ENCODE measurements at places on chromosomes 12 and 14.

GRCh38 chr14:87184180-87184579 lies 808.8 kb downstream of the GALC start:
- no peak for DNase-seq

DNA sequence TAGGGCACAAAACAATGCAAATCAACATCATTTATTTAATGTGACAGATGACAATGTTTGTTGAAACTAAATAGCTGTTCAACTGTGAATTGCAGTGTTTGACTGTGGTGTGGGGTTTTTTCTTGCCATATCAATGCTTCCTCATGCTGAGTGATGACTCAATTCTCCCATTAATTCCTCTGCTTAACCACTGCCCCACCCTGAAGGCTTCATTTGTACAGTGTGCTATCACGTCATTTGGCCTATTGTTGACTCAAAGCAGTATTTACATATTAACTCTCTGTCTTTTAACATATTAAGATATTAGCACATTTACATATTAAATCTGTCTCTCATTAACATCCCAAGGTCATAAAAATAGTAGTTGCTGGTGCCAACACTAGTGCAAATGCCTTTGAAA lies 164.8 kb upstream of the NRXN3 start:
- no peak for DNase-seq

DNA sequence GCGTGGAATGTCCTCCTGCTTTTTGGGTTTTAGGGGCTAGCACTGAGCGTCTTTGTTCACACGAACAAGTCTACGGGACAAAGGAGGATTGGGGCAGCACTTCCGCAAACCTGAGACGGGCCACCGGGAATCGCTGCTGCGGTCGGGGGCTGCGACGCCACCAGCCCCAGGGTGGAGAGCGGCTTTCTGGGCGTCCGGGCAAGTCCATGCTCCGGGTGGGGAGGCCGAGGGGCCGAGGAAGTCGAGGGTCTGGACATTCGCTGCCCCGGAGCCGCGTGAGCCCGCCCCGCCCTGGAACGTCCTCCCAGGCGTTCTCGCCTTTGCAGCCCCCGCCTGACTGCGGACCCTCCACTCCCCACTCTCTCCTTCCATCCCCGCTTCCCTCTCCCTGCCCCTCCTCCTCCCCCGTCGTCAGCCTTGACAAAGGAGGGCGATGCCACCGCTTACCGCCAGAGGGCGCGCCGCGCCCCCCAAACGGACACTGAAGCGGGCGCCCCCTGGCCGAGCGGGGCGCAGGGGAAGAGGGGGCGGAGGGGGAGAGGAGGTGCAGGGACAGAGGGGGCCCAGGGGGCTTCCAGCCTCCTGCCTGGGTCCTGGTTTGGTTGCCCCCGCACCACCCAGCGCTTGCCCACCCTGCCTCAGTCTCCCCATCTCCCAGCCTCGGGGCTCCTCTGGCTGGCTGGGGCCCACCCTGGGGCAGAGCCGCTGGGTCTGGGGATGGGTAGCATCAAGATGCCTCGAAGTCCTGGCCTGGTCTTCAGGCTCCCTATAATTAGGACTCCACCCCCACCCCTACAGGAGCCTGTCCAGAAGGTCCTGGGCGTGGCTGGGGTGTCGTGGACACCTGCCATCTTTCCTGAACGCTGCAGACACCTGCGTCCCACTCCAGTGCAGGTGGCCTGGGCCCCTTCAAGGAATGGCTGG lies 39.1 kb upstream of the INF2 start:
- peak; percentile 90 for DNase-seq

DNA sequence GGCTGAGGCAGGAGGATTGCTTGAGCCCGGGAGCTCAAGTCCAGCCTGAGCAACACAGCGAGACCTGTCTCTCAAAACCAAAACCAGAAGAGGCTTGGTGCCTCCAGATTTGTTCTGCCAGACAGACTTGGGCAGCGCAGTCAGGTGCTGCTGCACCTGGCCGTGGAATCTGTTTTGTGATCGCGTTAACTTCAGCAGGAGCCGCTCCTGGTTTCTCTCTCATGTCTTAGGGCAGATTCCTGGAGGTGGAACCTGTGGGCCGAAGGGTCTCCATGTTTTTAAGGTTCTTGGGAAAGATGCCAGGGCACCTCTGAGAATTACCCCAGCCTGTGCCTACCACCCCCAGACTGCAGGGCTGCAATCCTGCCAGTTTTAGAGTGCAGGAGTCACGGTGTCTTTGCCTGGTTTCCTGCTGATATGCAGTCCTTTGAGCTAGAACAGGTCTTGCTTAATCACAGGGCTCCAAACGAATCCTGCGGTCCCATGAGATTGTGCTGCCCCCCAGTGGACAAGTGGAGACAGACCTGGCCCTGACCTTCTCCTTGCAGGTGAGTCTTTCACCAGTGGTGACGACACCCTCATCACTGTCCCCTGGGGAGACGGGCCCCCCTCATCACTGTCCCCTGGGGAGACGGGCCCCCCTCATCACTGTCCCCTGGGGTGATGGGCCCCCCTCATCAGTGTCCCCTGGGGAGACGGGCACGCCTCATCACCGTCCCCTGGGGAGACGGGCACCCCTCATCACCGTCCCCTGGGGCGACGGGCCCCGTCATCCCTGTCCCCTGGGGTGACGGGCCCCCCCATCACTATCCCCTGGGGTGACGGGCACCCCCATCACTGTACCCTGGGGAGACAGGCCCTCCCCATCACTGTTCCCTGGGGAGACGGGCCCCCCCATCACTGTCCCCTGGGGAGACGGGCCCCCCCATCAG lies 37.6 kb downstream of the PACS2 start:
- DNase-seq, result peak; percentile 97

- DNase-seq, result no peak
Observed at GRCh38 chr12:107590814-107591375, 94.7 kb upstream of the PWP1 start.

DNA sequence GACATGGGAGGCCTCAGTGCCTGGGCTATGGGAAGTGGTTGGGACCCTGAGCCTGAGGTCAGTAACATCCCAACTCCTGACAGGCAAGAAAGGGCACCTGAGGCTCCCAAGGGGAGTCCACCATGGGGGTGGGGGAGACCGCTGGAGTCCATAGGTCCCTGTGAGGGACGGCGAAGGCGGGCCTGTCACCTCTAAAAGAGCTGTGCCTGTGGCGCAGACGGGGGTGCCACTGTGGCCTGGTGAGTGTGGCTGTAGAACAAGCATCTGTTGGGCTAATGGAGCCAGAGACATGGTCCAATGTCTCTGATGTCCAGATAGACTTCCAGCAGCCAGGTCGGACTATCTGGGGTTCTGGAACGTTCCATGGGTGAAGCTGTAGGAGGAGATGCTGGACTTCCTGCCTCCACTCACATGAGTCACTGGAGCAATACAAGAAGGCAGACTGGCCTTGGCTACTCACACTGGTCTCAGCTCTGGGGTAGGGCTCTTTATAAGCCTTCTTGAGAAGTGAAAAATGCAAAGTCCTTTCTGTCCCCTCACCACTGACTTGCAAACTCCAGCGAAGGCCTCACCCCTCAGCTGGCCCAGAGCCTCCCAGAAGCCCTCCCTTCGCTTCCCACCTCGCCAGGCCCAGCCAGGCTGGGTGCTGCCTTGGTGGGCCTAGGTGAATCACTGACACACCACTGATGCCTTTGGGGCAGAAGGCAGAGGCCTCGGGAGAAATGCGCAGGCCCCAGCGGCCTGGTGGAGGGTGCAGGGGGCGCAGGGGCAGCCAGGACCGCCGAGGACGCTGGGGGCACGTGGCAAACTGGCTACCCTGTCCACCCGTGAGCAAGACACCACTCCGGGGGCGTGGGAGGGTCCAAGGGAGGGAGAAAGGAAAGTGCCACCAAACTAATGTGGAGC lies 1.1 kb upstream of the TRAF3 start:
- peak; percentile 81 for DNase-seq

- DNase-seq, result no peak
Observed at GRCh38 chr12:90653040-90653439, 301.9 kb downstream of the CCER1 start.

DNA sequence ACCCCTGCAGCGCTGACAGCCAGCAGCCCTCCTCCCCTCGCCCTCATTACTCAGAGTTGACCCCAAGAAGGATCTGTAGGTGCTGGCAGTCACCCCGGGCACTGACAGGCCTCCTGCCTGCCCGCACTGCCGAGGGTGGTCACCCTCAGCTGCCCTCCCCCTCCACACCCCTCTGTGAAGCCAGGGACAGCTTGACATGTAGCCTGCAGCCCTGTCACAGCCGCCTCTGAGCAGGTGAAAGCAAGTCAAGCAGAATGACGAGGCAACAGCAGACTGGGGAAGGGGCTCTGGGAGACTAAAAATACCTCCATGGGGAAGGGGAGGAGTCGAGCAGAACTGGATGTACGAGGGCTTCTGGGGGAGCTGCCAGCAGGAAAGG lies 178.1 kb downstream of the DPF3 start:
- DNase-seq, result no peak

DNA sequence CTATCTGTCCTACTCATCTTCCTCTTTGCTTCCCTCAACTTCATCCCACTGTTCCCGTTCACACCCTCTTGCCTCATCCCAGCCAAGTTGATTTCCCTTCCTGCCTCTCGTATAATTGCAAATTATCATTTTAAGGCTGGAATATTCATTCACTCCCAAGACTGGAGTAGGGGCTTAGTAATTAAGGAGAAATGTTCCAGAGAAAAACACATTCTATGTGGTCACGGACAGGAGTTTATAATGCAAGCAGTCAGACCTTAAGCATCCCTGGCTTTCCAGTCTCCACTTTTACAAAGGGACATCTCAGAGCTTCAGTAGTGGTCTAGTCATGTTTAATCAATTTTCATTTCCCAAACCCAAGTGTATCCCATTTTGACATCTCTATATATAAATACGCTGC lies 54.9 kb downstream of the TMEM132D start:
- DNase-seq, result no peak

DNA sequence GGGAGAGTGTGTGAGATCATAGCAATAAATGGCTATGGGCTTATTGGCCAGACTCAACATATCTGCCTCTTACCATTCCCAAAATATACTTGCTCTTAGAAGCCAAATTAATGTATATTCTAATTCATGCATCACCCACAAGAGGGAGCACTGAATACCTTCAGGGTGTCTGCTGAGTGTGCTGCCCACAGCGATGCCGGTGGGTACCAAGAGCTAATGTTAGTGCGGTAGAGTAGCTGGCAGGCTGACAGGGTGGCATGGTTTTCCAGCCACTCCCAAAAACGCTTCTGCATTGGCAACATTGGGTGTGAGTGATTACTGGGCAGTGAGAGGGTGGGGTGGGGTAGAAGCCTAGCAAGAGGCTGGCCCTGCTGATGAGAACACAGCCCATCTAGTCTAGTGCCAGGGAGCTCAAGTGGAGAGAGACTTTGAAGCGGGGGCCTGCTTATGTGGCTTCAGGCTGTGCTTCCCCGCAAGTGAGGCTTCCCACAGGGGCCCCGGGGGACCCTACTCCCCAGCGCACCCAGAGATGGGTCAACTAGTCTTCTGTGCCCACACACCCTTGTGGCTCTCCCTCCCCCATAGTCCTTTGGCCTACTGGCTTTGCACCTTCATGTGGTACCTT lies 9.2 kb upstream of the PLEKHD1 start:
- no peak for DNase-seq

- no peak for DNase-seq
Observed at GRCh38 chr12:45685680-45686079, 43.8 kb upstream of the ARID2 start.

DNA sequence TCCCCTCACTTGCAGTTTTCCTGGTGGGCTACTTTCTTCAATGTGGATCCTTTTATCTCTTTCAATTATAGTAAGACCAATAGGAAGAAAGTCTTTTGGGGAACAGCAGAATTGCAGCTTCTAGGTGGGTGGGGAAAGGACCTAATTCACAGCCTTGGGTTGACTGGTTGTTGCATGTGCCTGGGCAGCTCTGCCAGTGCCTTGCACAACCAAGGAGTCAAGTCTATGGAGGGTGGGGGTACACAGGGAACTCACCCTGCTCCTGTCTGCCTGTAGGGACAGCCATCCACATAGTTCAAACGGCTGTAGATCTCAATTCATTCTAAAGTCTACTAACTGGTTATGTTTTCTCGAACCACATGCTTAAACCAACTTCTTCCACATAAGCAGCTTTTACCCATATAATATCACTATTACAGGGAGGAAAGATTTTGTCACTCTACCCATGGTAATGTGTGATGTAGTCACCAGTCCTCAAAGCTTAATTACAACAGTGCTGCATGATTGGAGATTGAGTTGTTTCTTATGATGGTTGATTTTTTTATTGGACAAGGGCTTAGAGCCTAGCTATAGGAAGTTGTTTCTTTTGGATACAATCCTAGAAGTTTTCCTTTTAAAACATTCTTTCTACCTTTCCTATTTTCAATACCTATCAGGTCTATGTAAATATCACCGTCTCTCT lies 117.7 kb upstream of the FRMD6 start:
- no peak for DNase-seq

- DNase-seq, result no peak
Observed at GRCh38 chr14:20789230-20789813, 8.3 kb downstream of the RNASE6 start.

DNA sequence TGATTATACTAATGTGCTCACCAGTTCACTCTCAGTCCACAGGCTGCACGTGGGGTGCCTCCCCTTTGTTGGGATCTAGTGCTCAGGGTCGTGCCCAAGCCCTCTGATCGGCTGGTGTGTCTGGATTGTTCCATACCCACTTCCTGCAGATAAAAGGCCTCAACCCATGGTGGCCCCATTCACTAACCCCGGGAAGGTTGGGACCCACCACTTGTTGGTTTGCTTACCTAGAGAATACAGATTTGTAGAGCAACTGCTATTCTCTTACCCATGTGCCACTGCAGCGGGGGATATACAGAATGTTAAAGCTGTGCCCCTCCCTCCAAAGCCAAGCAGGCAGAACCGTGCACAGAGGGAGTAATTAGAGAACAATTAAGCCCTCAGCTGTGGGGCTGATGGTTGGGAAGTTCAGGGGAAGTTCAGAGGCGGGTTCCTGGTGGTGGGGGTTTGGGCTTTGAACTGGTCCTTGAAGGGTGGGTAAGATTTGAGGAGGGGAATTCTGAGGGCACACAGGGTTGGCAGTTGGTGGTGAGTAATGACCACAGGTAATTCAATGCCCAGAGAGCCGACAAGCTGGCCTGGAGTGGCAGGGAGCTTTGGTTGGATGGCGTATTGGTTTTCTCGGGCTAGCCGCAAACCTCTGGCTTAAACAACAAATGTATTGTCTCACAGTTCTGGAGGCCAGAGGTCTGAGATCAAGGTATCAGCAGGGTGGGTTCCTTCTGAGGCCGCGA lies 68.8 kb downstream of the ADCK1 start:
- DNase-seq, result no peak

GRCh38 chr12:56628671-56629458 lies 1.3 kb downstream of the BAZ2A start:
- DNase-seq, result peak; percentile 75

- no peak for DNase-seq
Observed at GRCh38 chr12:4849795-4850345, 59.8 kb upstream of the KCNA1 start.

DNA sequence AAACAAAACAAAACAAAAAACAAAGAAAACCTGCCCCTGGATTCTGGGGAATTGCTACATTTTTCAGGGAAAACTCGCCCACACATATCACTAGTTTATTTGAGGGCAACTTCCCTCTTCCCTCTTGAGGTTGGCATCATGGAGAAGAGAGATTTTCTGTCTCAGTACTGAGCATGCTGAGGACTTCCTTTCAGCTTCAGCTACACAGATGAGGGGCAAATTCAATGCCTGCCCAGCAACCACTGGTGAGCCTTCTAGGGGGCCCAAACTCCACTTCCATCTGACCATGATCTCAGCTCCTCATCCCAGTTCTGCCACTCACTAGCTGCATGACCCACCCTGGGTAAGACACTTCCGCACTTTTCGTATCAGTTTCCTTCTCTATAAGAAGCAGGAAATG lies 63.1 kb upstream of the SCN8A start:
- DNase-seq, result no peak
